Adipocyte (in vitro differentiated cells): ENCODE measurements at places on chromosomes 1 and 21.
A peak's percentile ranks its signal among the peaks of the same experiment; 100 is the strongest.

DNA sequence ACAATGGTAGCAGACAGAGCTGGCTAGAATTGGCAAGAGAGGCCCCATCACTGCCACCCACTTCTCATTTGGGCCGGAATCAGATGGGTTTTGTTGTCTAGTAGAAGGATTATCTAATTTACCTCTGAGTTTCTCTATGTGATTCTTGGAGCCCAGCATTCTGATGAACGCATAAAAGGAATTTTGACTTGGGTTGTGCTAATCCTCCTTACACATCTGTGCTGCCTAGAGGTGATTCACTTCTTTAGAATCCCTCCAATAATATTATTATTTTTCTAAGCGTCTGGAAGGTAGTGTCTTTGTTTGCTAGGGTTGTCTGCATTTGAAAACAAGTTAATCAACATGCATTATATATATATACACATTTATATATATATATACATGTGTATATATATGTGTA is 118.1 kb downstream of the RUNX1 start:
- DNase-seq, result peak; percentile 45

GRCh38 chr1:228064741-228065542 is 17.6 kb upstream of the ARF1 start:
- DNase-seq, result no peak

DNA sequence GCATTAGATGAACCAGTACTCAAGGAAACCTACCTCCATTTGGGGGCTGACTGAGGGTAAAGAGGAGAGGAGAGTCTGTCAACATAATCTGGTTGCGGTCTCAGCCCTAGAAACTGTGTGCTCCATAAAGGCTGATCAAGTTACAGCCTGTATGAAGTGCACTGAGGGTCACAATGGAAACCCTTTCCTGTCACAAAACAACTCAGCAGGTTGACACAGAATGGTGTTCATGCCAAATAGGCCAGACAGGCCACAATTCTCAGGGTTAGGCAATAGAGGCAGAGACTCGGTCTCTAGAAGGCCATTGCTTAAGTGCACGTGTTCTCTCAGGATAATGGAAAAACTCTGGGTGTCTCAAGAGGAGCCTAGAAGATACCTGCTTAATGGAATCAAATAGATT is 4.1 kb upstream of the ANKRD35 start:
- DNase-seq, result no peak

DNA sequence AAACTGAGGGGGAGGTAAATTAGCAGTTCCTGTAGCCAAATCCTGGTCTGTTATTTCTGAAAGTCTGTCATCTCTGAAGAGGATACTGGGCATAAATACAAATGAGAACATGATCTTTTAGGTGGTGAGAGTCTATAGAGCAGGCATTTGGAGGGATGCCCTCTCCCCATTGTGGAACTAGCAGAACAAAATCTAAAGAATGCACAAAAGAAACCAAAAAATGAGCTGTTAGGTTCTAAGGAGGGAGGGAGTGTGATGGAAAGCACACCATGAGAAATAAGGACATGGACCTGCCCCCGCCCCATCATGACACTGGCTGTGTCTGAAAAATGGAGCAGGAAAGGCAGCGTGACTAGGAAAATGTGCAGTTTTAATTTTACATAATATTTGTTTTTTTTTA is 262.0 kb downstream of the KIF26B start:
- DNase-seq, result peak; percentile 53

DNA sequence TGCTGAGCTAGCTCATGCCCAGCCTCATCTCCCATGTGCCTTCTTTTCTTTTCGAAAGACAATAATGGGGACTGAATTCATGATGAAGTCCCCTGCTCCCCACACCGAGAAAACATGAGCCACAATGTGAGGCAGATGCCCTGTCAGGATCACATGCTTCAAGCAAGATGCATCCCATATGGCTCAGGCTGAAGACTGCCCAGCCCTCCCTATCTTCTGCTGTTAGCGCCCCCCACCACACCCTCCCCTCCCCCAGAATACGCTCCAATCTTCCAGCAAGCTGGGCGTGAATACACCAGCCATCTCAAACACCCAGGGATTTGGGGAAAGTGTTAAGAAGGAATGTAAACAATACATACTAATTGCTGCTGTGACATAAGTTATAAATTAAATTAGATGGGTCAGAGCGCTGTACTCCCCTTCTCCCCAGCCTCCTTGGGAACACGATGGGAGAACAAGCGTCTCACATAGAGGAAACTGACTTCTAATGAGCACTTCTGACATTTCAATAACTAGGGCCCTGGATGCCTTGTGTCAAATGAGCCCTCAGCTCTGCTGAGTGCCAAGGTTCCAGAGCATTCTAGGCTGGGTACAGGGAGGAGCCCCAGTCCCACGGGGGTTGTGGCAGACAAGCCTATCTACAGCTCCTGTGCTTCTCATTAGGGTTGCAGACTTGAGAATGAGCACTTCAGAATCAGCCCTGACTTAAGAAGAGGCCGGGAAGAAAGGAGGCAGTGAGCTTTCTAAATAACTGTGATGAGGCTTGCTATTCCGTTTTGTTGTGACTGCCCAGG is 55.6 kb downstream of the TNR start:
- DNase-seq, result no peak

- DNase-seq, result peak; percentile 90
Measured at GRCh38 chr1:51535006-51535592, 16.0 kb upstream of the EPS15 start.

DNA sequence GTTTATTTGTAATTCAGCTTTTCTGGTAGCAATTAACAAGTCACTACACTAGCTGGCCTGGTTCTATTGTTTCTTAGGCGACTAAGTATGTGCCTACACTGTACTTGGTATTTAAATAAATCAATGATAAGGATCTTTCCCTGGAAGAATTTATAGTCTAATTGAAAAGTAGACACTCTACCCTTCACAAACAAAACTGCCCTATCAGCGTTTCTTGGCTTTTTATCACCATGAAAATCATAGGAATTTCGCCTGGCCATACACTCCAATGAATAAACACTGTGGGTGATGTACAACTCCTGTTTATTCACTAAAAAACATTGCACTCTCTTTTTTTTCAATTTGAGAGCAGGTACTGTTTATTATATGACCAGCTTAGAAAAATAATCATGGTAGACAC is 702.9 kb upstream of the ADGRL2 start:
- no peak for DNase-seq

GRCh38 chr1:63632110-63632509 is 38.9 kb downstream of the PGM1 start:
- no peak for DNase-seq

- no peak for DNase-seq
Measured at GRCh38 chr1:11391886-11392285, 87.1 kb upstream of the DISP3 start.

GRCh38 chr1:41626146-41626545 is 141.7 kb upstream of the EDN2 start:
- no peak for DNase-seq

GRCh38 chr1:244137276-244137675 is 86.2 kb downstream of the ZBTB18 start:
- no peak for DNase-seq

- no peak for DNase-seq
Measured at GRCh38 chr21:29429218-29429617, 130.5 kb downstream of the BACH1 start.

DNA sequence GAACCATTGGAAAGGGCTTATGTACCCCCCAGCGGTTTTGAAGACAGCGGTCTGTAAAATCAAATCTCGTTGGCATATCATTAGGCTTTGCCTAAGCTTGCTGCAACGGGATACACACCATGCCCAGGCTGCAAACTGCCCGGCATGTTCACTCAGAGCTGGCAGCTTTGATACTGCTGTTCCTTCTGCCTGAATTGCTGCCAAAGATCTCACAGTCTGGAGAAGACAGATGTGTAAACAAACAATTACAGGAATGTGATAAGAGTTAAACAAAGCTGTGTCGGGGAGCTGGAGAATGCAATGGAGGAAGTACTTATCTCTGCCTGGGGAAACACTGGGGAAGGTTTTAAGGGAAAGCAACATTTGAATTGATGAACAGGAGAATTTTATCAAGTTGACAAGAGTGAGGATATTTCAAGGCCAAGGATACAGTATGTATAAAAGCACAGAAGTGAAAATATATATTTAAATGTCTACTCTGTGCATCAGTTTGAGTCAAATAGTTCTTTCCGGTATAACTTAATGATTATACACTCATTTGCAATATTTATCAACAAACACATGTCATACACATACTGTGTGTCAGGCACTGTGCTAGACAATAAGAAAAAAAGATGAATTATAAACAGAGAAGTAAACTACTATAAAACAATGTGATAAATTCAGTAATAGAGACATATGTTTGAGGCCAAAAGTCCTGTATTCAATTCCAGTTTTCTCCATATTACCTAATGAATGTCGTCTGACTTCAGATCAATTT is 29.9 kb downstream of the CHML start:
- DNase-seq, result peak; percentile 74

DNA sequence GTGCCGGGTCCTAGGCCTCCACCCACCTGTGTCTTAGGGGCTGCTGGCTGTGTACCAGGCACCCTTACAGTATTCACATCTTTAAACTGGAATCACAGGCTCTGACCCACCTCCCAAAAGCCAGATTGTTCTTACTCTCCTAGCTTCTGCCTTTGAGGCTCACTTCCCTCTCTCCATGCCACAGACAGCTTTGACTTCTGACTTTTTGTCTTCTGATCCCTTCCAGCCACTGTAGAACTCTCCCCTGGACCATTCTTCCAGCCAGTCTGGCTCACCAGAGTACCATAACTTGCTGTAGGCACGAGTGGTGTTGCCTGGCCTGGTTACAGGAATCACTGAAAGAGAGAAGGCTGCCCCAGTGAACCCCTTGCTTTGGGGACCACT is 58.1 kb upstream of the STUM start:
- DNase-seq, result no peak

DNA sequence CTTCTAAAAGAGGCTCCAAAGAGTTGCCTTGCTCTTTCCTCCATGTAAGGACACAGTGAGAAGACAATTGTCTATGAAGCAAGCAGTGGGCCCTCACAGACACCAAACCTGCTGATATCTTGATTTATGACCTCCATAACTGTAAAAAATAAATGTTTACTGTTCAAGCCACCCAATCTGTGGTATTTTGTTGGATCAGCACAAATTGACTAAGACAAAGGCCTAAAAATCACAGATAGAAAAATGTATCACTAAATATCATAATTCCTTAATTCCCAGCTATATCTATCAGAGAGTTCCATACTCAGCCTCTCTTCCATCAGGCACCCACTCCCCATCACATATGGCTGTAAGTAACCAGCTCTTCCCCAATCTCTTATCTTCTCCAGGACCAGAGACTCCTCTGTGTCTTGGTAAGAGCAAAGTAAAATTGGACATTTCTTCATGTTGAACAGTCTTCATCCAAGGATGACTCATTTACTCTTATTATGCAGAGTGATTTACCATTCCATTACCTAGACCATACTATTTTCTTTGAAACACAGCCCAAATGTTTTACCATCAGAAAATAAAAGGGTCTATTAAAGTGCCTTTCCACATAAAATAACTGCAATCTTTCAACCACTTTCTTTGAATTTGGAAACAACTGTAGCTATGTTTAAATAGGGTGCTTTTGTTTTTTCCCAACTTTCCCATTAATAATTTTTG is 503.6 kb downstream of the MRPL39 start:
- no peak for DNase-seq

- DNase-seq, result no peak
Measured at GRCh38 chr1:228287541-228288425, 79.9 kb downstream of the OBSCN start.

GRCh38 chr1:208980605-208981004 is 602.9 kb upstream of the CAMK1G start:
- no peak for DNase-seq

DNA sequence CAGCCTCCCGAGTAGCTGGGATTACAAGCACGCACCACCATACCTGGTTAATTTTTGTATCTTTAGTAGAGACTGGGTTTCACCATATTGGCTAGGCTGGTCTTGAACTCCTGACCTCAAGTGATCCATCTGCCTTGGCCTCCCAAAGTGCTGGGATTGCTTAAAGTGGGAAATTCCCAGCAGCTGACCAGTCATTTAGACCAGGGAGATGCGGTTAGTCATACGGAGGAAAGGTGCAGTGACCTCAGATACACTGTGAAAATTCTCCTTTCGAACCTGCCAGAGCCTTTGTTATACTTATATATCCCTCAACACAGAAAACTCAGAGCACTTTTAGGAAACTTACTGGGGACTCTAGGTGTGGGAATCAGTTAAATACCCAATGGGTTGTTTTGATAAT is 39.6 kb downstream of the MAP10 start:
- no peak for DNase-seq

DNA sequence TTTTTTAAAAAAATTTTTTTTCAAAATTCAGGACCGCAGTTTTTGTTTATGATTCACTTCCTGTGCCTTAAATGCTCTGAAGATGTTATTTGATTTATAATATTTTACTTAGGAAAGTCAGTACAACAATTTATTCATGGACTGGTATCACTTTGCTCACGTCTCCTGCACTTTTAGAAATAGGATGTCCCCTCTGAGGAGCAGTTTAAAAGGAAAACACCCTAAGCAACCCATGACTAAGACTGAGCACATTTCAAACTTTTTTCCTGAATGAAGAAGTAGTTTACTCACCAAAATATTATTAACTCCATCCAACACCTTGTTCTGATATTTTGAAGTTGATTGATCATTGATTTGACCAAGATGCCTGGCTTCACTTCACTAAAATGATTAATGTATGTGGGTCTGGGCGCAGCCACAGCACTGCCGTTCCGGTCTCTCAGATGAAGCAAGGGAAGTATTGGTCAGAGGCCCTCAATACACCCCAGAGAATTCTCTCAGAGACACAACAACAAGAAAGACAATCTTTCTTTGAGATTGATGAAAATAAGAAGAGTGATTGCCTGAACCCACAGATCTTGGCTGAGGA is 223.9 kb downstream of the TGFB2 start:
- no peak for DNase-seq

DNA sequence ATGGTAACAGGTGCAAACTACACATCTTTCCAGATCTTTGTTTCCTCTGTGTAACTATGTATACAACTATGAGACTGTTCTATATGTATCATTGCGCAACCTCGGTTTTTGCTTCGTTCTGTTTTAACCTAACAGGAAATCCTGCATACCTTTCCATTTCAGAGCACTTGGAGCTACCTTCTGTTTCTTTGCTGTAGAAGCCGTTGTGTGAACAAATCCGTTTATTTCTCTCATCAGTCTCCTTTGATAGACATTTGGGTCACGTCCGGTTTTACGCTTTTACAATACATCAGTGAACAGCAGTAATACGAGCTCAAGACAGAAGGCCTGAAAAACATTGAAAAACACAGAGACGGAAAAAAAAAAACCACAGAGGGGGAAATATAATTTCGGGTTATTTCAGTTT is 10.5 kb downstream of the ATP5IF1 start:
- DNase-seq, result peak; percentile 77

DNA sequence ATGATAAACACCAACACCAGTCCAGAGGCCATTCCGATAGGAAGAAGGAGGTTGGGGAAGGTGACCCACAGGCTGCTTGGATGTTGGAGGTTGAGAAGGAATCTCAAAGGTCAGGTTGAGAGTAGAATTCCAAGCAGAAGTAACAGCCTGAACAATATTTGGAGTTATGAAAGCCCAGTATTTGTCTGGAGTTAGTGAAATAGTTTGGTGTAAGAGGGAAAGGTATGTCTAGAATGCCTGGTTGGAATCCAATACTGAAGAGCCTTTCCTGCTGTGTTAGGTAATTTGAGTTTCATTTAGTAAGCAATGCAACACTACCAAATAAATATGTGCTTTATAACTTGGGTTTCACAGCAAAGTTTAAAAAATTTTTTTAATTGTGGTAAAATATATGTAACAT is 70.5 kb upstream of the MCOLN3 start:
- DNase-seq, result peak; percentile 46

- DNase-seq, result no peak
Measured at GRCh38 chr1:68558321-68559026, 61.6 kb upstream of the DEPDC1 start.
